ENCODE measurements at places on chromosomes 2 and 18.

DNA sequence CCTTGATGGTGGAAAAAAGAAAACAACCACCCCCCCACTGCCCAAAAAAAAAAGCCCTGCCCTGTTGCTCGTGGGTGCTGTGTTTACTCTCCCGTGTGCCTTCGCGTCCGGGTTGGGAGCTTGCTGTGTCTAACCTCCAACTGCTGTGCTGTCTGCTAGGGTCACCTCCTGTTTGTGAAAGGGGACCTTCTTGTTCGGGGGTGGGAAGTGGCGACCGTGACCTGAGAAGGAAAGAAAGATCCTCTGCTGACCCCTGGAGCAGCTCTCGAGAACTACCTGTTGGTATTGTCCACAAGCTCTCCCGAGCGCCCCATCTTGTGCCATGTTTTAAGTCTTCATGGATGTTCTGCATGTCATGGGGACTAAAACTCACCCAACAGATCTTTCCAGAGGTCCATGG is 28.0 kb downstream of the MAL start:
- no peak for DNase-seq

DNA sequence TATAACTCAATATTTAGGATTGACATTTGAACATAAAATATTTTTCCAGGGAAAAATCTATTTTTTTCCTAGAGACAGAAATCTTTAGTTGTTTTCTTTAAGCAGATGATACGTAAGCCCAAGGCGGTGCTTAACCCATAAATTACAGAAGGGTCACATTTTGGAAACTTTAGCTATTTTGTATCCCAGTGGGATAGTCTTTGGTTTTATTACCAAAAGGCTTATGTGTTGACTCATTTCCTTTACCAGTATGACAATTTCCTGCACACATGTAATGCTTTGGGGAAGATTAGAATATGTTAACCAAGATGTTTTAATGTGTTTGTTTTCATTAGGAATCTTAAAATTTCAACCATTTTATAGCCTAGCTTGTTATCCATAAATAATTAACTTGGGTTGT is 24.8 kb downstream of the DYNC1I2 start:
- DNase-seq: no peak

DNA sequence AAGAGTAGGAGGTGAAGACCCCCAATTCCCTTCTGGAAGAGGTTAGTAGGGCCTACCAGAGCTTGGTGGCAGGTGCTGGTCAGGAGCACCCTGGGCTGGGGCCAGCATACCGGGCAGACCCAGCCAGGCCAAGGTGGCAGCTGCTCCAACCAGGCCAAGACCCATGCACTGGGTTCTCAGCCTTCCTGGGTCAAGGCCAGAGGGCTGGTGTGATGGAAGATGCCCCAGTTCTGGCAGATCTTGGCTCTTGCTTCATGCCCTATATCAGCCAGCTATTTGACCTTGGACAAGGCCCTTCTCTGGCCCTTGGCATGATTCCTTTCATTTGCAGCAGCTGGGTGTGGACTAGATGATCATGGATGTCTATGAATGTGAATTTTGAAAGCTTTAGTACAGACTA is 57.7 kb downstream of the PRKCE start:
- DNase-seq: no peak

DNA sequence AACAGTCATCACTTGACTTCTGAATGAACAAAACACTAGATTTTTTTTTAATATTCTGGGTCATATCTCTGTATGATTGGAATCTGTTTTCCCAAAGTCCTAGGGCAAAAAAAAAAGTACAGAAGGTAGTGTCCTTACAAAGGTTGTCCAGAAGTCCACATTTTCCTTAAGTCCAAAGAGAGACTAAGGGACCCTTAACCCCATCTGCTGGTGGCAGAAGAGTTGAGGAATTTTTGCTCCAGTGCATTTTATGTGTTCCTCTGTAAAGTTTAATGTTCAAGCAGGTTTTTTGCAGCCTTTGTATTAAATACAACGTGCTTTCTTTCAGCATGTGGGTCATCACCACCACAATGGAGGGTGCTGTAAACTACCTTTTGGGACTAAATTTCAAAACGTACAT is 215.9 kb downstream of the SP3 start:
- DNase-seq: no peak

- DNase-seq: no peak
Measured at GRCh38 chr2:144548532-144549191, 28.7 kb upstream of the ZEB2 start.

DNA sequence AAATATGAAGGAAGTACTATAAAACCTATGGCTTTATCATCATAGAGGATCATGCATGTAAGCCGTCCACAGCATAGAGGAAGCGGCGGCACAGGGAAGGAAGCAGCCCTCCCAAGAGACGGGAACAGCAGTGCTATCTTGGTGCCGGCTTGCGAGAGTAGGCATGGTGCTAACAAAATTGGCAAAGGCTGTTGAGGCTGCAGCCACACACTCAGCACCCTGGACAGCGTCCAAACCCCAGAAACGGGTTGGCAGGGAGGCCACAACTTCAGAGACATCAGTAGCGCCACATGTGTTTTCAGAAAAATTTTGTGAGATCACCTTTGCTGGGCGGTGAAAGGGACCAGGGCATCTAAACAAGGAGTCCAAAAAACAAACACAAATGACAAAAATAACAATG is 37.7 kb downstream of the NETO1 start:
- no peak for DNase-seq

GRCh38 chr2:1641523-1641922 is 102.8 kb downstream of the PXDN start:
- no peak for DNase-seq

GRCh38 chr2:124959581-124959980 is 934.5 kb downstream of the CNTNAP5 start:
- DNase-seq: no peak

DNA sequence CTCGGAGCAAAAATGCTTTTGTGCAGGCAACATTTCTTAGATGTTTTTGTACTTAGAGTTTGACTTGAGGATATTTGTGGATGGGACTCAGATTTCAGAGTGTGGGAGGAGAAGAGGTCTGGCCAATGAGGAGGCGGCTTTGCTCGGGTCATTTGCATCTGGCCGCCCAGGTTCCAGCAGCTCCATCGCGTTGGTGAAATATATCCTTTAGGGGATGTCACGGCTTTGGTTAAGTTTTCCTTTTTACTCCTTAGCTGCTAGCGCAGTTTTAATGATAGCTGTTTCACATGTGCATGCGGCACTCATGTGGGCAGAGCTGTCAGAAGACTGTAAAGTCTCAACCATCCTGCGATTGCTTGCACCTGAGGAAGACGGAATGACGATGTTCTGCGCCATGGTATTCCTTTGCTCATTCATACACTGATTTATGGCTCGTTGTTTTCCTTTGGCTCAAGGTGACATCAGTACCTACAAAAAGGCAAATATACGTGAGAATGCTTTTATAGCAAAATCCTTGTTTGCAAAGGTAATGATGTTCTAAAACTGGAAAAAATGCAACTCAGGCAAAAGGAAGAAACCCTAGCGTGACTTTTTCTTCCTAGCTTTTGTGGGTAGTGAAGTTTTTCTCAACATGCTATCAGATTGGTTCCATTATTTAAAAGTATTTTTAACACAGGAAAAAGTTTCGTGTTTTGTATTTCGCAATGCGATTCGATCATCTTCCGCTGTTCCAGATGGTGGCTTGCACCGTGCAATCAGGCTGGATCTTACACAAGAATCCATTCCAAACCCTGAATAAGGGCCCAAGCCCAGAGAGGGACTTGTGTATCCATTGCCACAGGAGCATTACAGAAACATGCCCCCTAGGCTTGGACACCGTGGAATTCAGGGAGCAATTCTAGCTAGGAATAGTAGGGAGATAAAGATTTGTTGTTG is 70.5 kb upstream of the ZNF516 start:
- peak; percentile 35 for DNase-seq

DNA sequence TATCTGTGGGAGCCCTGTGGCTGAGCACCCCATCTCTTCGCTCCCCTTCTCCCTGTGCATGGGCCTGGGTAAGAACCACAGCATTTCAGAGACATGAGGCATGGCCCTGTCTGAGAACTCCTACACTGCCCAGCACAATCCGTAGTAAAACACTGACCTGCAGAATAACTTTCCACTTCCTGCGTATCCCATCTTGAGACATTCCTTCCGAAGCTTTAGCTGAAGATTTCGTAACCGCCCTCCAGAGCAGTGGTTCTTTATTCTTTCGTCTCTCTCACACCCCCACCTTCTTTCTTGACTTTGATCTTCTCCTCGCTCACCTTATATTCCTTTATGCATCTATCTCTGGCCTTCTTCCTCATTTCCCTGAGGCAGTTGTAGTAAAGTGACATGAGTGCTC is 381.1 kb downstream of the HRH4 start:
- no peak for DNase-seq

DNA sequence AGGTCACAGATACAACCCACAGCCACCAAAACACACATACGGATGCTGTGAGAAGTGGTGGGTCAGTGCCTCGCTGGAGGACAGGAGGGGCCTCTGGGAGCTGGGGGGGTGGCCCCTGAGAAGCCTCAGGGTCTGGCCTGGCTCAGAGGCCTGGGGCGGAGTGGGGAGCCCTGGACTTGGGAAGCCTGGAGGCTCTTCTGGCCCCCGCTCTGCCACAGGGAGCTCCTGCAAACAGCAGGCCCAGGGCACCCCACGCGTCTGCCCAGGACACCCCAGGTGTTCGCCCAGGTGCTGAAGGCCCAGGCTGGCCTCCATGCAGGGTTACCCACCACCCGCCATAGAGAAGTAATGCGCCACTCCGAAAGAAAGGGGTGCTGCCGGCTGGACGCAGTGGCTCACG is 25.9 kb downstream of the THAP4 start:
- DNase-seq: no peak

- no peak for DNase-seq
Measured at GRCh38 chr2:46977280-46977665, 61.7 kb upstream of the MCFD2 start.

- DNase-seq: no peak
Measured at GRCh38 chr2:234672498-234673150, 175.7 kb upstream of the ARL4C start.

DNA sequence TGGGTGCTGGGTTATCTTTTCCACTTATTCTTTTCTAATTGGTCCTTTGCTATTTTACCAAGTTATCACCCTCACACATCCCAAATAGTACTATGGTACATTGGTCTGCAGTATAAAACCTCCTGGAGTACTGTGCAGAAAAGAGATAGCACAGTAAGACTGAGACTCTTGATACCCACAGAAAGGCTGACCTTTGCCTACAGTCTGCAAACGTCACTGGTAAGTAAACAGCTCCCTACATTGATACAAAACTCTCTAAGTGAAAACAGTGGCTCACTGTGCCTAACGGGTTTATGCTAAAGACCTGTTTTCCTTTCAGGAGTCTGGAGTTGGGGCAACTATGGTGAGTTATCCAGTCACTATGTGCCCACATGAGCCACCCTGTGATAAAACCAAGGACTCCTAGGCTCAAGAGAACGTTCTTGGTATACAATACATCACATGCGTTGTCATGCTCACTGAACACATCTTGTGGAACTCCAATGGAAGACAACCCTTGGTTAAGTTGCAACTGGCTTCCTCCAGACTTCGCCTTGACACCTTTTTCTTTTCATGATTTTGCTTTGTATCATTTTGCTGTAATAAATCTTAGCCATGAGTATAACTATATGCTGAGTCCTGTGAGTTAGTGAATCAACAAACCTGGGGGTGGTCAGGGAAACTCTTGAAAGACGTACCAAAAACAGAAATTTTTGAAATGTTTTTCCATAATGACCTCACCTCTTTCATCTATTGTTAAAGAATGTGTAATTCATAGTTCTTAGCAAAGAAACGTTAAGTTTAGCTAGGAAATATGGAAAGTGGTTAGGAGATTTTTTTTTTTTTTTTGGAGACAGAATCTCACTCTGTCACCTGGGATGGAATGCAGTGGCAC is 104.9 kb downstream of the C2orf74 start:
- DNase-seq: no peak

DNA sequence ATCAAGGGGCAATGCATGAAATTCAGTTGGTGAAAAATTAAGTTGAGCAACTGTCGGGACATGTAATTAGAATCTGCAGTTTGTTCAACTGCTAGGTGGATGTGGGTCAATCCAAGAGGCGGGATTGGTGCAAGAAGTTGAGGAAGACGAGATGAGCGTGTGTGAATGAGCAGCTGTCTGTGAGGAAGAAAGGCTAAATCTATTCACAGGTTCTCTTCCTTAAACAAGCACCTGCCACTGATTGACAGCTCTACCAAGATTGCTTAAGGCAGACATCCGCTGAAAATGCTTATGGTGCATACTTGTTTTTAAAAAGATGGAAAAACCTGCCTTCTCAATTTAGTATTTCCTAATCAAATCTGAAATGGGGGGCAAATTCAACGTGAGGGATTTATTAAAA is 323.4 kb upstream of the THUMPD2 start:
- no peak for DNase-seq

All from NCI-H187 (cell line).